ENCODE measurements at places on chromosomes 2 and 18. TPM values are rescaled to one million over a fixed set of nuclear protein-coding genes. Genes with fewer than 3 reads are reported as not detected.

PSTPIP2 gene
- 2.2 TPM for total RNA-seq

CRYGD gene
- not detected for total RNA-seq

SCRN3 gene
- 31.5 TPM for total RNA-seq

MZT2A gene
- total RNA-seq, result 9.1 TPM

NR4A2 gene
- total RNA-seq, result 0.52 TPM

NEU4 gene
- 2.5 TPM for total RNA-seq

GBX2 gene
- 22.2 TPM for total RNA-seq

ALPP gene
- total RNA-seq, result 1.6 TPM

SLC4A5 gene
- total RNA-seq, result 3.9 TPM

CROCC2 gene
- 5.6 TPM for total RNA-seq

POMC gene
- not detected for total RNA-seq

PKDCC gene
- total RNA-seq, result 7.1 TPM

TGFA gene
- 0.97 TPM for total RNA-seq

HTR2B gene
- 0.49 TPM for total RNA-seq

EVA1A gene
- 0.81 TPM for total RNA-seq

SERPINB11 gene
- not detected for total RNA-seq

NGEF gene
- 5.3 TPM for total RNA-seq

COL3A1 gene
- 0.17 TPM for total RNA-seq

ABCB11 gene
- 0.58 TPM for total RNA-seq

FOXD4L1 gene
- 0.68 TPM for total RNA-seq
